ENCODE measurements at places on chromosomes 12 and 14.

- no peak for DNase-seq
Observed at GRCh38 chr14:59900556-59900955, 19.4 kb upstream of the LRRC9 start.

DNA sequence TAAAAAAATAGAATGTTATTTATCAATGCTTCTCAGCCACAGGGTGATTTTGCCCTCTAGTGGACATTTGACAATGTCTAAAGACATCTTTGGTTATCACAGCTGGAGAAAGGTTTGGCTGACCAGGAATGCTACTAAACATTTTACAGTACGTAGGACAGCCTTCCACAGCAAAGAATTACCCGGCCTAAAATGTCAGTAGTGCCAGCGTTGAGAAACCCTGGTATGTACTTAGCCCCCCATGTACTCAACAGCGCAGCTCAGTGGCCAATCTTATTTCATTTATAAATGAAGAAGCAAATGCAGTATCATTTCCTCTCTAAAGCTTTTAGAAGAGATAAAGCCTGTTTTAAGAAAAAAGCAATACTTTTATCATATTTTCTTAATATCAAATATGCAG, 5.8 kb downstream of the MARK3 start:
- no peak for DNase-seq

- DNase-seq: peak; percentile 27
Observed at GRCh38 chr12:50765095-50765911, 1.4 kb downstream of the ATF1 start.

DNA sequence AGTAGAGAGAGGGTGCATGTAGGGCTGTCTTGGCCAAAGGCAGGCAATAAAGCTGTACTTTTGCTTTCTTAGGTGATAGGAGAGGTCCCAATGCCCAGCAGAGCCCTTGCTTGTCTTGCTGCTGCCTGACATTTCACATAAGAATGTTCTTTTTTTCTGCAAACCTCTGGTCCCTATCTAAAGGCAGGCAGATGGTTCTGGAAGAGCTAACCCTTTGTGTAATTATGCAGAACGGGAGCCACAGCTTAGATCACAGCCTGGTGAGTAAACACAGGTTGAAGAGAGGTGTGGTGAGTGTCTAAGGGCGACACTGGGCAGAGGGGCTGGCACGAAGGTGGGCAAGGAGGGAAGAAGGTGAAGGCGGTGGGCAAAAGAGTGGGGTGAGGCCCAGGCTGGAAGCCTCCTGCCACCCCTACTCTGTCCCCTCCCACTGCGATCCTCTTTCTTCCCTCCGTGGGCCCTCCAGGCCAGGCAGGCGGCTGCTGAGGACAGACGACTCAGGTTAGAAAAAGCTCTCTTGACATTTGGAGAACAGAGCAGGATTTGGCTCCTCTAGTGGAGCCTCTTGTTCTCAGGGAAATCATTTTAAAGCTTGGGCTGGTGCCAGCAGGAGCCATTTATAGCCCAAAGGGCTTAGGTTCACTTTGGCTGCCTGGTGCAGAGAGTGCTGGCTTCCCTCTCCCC, 42.8 kb downstream of the PRMT8 start:
- DNase-seq: no peak

- DNase-seq: no peak
Observed at GRCh38 chr14:46018846-46019420, 632.6 kb downstream of the RPL10L start.

GRCh38 chr14:22478247-22478646, 110.8 kb downstream of the DAD1 start:
- DNase-seq: no peak

GRCh38 chr12:97452839-97453238, 9.8 kb upstream of the RMST start:
- DNase-seq: no peak

- DNase-seq: no peak
Observed at GRCh38 chr12:1904875-1905274, 13.6 kb downstream of the CACNA2D4 start.

DNA sequence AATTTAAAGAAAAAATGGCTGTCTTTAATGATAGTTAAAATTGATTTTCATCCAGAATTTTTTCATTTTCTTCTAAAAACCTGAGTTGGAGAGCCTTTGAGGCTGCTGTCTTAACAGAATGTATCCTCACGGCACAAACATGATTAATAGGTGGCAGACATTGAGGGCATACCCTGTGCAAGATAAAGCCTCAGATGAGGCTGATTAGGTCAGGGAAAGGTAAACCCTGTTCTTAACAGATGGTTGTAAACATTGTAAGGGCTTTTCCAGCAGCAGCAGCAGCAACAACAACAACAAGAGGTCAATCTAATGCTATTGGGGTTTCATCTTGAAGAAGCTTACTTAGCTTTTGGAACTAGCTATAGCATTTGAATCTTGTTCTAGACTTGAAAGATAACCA, 17.4 kb downstream of the GNG2 start:
- DNase-seq: no peak

- no peak for DNase-seq
Observed at GRCh38 chr12:106986135-106986534, 811 bp downstream of the MTERF2 start.

DNA sequence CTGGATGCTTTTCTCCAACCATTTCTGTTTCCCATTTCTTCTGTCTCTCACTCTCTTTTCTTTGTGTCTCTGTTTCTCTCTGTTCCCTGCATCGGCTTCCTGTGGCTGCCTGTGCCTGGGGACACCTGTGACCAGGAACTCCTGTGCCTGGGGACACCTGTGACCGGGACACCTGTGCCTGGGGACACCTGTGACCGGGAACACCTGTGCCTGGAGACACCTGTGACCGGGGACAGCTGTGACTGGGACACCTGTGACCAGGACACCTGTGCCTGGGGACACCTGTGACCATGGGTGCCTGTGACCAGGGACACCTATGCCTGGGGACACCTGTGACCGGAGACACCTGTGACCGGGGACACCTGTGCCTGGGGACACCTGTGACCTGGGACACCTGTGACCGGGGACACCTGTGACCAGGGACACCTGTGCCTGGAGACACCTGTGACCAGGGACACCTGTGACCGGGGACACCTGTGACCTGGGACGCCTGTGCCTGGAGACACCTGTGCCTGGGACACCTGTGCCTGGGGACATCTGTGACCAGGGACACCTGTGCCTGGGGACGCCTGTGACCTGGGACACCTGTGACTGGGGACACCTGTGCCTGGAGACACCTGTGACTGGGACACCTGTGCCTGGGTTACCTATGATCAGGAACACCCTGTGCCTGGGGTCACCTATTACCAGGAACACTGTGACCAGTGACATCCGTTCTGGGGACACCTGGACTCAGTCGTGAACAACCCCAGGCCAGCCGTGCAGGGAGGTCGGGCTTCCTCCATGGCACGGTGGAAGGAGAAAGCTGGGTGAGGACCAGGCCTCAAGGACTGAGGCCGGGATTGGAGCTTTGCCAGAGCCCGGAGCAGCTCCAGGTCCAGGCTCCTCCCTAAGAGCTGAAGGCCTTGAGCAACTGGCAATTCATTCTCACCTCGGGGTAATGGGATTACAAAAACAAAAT, 23.4 kb upstream of the FBRSL1 start:
- no peak for DNase-seq

- DNase-seq: no peak
Observed at GRCh38 chr14:23377573-23378563, 1.0 kb downstream of the CMTM5 start.

DNA sequence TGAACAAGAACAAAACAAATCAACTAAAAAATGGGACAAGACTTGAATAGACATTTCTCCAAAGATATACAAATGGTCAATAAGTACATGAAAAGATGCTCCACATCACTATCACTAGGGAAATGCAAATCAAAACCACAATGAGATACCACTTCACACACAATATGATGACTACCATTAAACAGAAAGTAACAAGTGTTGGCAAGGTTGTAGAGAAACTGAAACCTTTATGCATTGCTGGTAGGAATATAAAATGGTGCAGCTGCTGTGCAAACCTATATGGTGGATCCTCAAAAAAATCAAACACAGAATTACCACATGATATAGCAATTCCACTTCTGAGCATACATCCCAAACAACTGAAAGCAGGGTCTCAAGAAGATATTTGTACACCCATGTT, 5.2 kb downstream of the SMAGP start:
- no peak for DNase-seq

Data from neuronal stem cell (in vitro differentiated cells).